Stimulated activated CD4-positive, alpha-beta T cell treated with anti-CD3 and anti-CD28 coated beads, TNF-alpha, amount 100 ng/mL, for 4 hours (primary cell): ENCODE measurements at places on chromosomes 12 and 14.

DNA sequence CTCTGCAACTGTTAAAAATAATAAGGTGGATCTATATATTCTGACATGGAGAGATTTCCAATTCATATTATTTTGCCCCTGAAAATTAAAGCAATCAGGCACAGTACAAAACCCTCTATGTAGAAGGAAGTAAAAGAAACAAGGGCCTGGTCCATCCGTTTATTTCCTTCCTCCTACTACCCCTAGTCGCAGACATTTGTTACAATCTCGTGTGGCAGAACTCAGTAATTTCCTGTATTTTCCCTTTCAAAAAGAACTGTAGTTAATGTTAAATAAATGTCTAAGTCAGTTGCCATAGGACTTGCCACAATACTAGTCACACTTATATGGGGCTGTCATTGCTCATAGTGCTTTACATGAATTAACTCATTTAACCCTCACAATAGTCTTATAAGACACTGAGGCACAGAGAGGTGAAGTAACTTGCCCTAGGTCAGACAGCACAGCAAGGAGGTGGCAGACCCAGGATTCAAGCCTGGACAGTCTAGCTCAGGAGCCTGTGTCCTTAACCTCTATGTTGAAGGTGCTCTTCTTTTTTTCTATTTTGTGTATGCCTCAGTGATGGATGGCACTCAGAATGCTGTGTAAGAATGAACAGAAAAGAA lies 24.2 kb downstream of the NINJ2 start:
- DNase-seq, result no peak

DNA sequence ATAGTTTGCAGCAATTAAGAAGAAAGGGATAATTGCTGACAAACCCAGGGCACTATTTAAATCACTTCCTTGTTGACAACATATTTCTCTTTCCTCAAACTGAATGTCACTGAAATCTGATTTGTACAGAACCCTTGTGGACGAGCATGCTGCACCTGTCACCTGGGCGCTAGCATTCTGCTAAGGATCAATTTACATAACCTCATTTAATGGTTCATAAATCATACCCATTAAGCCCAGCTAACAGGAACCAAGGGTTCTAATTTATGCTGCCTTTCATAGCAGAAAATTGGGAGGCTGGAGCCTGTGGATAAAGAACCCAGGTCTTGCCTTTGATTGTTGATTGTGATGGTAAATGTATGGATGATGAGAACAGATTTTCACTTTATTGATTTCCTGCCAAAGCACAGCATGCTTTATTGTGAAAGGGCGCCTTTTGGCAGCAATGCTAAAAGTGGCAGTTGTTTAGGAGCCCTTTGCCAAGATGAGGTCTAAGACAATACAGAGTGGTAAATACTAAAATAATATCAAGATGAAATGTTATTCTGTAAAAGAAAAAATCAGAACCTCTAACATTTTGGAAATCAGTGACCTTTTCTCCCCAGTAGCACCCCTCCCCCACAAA lies 95.4 kb downstream of the NKX2-1 start:
- no peak for DNase-seq

- DNase-seq, result no peak
Measured at GRCh38 chr12:128745772-128746689, 77.7 kb downstream of the SLC15A4 start.

- no peak for DNase-seq
Measured at GRCh38 chr14:25009891-25010290, 40.1 kb downstream of the STXBP6 start.

GRCh38 chr14:33511851-33512640 lies 438.8 kb downstream of the EGLN3 start:
- DNase-seq, result no peak

DNA sequence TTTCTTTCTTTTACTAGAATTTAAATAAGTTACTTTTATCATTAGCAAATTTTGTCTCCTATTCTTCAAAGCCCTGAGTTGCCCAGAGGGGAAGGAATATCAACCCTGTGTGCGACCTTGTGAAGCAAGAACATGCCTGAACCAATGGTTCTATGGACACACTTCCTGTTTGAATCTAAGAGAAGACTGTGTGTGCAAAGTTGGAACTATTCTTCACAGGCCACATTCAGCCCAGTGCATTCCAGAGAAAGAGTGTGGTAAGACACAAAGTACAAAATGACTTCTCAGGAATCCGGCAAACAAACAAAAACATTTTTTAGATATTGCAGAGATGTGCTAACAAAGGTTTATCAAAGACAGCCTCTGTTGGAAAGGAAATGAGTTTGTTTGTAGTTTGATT lies 90.8 kb upstream of the PTPRQ start:
- DNase-seq, result no peak

- no peak for DNase-seq
Measured at GRCh38 chr14:61343471-61343870, 22.1 kb downstream of the PRKCH start.

DNA sequence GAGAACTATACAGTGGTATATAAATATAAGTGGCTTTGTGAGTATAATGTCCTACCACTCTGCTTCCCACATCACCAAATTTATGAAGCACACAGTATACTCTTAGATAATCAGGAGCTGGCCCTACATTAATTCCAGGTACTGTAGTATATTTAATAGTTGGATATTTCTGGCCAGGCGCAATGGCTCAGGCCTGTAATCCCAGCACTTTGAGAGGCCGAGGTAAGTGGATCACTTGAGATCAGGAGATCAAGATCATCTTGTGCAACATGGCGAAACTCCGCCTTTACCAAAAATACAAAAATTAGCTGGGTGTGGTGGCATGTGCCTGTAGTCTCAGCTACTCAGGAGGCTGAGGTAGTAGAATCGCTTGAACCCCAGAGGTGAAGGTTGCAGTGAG lies 104.0 kb downstream of the FOXA1 start:
- DNase-seq, result no peak

DNA sequence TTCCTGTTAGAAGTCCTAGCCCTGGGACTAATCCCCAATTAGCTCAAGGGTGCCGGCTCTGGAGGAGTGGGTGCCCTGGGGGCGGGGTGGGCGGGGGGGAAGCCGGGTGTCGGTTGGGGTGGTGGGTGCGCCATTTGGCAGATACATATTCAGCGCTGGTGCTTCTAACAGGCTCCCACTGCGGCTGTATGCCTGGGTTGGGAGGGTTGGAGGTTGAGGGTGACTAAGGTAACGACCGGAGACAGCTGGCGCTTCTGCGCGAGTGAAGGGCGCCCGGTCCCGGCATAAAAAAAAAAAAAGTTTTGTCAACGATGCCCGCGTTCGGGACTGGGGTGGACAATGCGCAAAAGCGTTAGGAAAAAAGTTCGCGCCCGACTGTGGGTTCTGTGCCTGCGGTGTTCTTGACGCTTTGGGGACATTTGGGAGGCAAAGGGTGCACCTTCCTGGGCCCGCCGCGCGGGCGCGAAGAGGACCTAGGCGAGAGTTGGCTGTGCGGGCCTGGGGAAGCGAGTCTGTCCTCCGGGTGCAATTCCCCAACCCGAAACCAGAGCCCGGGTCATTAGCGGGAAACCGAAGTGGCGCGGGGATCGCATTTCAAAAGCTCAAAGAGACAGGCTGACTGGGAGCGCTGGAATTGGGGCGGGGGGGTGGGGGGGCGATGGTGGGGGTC lies 19.2 kb downstream of the TBX3 start:
- DNase-seq, result no peak

GRCh38 chr14:73339846-73340595 lies 102.7 kb downstream of the PAPLN start:
- DNase-seq, result no peak

DNA sequence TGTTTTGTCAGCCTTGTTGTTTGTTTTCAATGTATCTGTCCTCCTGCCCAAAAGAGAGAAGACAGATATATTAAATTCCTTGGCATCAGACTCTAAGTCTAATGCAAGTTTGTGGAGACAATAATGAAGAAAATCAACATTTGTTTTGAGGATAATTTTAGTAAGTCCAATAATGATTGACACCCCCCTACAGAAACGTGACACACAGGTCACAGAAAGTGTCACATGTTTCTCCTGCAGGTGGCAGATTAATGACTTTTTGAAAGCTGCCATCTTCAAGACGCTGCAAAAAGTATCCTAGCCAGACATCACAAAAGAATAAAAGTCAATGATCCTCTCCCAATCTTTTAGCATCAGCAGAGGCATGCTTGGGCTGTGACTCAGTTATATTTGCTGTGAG lies 378.8 kb upstream of the TMPO start:
- DNase-seq, result no peak

DNA sequence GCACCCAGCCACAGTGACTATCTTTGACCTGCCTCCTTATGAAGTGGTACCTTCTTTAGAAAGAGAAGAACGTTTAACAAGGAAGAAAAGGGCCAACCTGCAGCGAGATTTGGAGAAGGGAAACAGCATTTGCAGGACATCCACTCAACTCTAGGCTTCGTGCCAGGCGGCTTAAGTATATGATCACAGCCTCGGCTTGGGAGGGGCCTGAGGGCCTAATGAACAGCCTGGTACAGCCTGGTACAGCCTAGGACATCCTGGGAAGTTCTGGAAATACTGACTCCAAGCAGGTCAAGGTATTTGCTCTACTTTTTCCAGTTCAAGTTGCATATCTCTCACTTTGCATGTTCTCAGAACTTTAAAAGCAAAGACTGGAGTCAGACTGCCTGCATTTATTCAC lies 16.1 kb downstream of the HCAR2 start:
- DNase-seq, result no peak

GRCh38 chr12:130161261-130162243 lies 712 bp upstream of the FZD10 start:
- DNase-seq, result no peak
